Stimulated activated CD4-positive, alpha-beta T cell treated with anti-CD3 and anti-CD28 coated beads, Interleukin-15, amount 100 ng/mL, for 48 hours (primary cell): ENCODE measurements at places on chromosomes 11 and 22.

DNA sequence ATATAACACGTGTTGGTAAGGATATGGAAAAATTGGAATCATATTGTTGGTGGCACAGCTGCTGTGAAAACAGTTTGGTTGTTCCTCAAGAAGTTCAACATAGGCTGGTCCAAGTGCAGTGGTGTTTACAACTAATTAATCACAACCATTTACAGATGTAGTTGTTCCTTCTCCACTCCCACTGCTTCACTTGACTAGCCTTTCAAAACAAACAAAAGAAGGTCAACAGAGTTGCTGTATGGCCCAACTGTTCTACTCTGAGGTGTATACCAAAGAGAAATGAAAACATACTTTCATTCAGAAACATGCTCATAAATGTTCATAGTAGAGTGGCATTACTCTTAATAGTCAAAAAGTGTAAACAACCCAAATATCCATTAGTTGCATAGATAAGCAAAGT lies 36.6 kb upstream of the ACAT1 start:
- no peak for DNase-seq

- peak; percentile 12 for DNase-seq
Observed at GRCh38 chr11:102733232-102733875, 8.6 kb upstream of the MMP8 start.

DNA sequence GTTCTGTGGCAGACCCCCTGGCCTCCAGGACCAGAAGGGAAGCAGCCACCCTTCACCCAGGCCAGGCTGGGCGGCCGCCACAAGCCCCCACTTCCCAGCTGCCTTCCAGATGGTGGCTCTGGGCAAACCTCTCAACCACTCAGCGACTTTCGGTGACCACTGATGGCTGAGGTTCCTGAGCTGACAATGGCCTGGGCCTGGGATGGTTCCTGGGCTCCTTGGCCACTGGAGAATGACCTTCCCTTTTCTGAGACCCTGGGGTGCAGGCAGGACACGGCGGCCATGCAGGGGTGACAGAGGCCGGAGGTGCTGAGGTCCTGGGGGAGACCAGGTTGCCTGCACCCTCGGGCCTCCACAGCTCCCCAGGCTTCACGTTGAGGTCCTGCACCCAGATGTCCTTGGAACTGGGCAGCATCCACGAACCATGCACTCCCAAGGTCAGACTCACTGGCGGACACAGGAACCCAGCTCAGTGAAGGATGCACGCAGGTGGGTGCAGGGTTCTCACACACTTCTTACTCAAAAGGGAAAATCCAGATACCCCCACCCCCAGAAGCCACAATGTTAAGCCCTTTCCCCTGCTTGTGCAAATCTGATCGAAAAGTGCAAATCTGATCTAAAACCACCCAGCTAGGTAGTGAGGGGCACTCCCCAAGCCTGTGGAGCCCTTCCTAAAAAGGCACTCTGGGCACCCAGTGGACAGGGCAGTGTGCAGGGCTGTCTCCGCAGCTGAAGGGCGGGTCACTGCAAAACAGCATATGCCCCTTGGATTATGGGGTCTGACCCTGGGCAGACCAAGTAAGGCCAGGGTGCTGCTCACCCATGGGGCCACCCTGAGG lies 13.9 kb upstream of the PHLDA2 start:
- DNase-seq = no peak

DNA sequence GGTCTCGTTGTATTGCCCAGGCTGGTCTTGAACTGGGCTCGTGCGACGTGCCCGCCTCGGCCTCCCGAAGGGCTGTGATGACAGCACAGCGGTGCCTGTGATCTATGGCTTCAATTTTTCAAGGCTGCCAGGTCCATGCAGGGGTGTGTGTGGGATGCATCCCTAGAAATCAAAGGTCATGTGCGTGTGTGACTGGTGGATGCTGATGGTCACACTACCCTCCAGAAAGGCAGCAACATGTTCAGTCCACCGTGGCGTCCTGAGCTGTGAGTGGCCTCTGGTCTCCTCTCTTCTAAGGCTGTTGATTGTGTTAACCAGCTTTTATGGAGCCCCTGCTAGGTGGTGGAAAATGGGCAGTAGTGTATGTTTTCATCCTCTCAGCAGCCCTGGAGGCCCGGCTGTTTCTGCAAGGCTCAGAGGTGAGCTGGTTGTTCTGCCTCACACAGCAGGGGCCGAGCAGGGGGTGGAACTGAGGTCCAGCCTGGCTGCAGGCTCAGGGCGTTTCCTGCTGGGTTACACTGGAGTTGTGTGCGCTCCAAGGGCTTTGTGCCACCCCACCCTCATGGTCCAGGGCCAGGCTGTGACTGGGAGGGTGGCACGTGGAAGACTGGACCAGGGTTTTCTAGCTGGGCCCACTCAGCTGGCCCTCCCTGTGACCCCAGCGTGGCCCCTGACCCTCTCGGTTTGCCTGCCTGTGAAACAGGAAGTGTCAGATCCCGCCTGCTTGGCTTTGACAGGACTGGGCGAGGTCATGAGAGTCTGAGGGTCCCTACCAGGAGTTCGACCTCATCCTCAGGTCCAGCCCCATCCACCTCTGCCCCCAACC lies 7.7 kb downstream of the BIK start:
- no peak for DNase-seq

DNA sequence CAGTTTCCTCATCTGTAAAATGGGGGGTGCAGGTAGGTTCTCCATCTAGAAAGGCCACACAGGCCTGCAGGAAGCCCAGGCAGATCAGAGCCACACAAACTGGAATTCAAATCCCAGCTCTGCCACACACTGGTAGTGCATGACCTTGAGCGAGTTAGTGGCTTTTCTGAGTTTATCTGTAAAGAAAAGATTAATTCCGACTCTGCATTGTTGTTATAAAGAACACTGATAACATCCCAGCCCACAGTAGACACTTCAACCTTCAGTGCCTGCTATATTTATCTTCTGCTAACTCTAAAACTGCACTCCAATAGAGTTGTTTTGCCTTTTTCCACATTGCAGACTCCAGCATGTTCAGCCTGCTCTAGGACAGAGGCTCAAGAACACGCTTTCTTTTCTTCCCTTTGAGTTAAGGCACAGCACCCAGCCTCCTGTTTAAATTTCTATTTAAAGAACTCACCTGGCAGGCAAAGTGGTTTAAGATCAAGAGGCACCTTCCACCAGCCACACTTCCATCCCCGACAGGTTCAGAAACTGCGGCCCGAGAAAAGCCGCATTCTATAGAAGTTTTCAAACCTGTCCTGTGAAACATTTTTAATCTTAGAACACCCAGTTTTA lies 133.9 kb downstream of the PLEKHA7 start:
- no peak for DNase-seq

- DNase-seq = peak; percentile 17
Observed at GRCh38 chr22:42933485-42934091, 76.5 kb upstream of the ARFGAP3 start.

DNA sequence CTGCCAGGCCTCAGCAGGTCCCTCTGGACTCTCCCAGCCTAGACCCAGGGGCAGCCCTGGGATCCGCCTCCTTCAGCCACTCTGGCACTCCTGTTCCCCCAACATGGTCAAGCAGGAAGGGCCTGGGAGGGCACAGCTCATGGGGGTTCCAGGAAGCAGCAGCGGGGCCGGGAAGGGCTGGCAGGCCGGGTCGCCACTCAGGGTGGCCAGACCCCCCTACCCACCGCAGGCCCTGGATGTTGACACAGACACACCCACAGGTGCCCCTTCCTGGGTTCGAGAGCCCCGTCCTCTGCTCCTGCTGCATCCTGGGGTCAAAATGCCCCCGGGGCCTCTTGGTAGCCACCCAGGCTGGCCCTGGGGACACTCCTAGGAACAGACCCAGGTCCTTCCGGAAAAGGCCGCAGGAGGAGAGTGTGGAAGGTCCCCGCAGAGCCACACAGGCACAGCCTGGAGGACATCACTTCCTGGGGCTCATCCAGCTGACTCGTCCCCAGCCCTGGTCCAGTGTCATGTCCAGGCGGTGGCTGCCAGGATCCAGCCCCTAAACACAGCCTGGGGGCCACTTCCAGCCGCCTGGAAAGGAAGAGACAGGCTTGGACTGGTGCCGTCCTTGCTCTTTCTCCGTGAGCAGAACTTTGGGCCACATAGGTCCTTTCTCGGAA lies 6.8 kb upstream of the PIM3 start:
- DNase-seq = no peak
